ENCODE measurements at places on chromosomes 7 and 10.

GRCh38 chr7:44757311-44757710, 8.7 kb downstream of the ZMIZ2 start:
- peak; percentile 23 for DNase-seq

GRCh38 chr10:60944910-60945297, 919 bp upstream of the RHOBTB1 start:
- no peak for DNase-seq

- peak; percentile 2 for DNase-seq
Observed at GRCh38 chr7:122430710-122431109, 126.2 kb upstream of the FEZF1 start.

- peak; percentile 83 for DNase-seq
Observed at GRCh38 chr10:13348216-13349017, at the start of gene SEPHS1. SEPHS1 (minus strand) TSS chr10:13348293; CDS start chr10:13344950, 3,343 bp downstream.

- DNase-seq, result no peak
Observed at GRCh38 chr7:116742641-116743040, 70.6 kb downstream of the MET start.

DNA sequence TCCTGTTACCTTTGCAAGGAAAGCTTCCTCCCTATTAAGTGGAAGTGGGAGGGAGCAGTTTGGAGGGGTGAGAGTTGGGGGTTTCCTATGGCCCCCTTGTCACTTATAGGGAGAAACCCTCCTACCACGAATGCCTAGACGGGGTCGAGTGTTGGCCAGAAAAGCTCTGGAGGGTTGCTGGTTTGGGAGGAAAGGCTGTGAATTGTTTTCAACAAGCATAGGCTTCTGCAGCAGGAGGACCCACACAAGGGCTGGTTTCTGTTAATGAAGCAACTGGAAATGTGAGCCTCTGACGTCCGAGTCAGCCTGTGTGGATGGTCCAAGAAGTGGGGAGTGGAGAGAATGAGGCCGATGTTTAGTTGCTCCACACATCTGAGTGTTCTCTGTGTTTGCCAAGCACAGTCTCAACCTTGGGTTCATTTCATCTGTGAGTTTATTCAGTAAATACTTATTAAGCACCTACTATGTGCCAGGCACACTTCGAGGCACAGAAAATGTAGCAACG, 37.3 kb upstream of the LEP start:
- peak; percentile 3 for DNase-seq

- no peak for DNase-seq
Observed at GRCh38 chr10:85919491-85920021, 447.0 kb downstream of the GRID1 start.

- DNase-seq, result no peak
Observed at GRCh38 chr10:77865580-77866324, 60.8 kb downstream of the DLG5 start.

DNA sequence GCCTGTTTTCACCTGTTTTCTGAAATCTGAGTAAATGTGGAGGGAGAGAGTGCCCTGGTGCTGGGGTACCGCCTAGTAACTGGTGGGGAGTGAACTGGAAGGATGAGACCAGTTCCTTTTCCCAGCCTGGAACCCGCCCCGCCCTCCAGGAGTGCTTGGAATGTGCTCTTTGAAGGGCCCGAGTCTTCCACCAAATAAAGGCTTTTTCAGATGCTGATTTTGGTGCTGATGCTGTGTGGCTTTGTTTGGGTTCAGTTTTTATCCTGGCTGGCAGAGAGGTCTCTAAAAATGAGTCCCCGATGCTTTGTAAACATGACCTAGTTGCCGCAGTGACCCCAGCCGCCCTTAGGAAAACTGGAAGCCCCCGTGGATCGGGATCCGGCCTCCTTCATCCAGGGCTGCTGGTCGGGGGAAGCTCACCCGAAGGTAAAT, 25.9 kb downstream of the FOXK1 start:
- DNase-seq, result no peak

Data from fibroblast of skin of abdomen (primary cell).